Cardiac muscle cell (in vitro differentiated cells and primary cell): ENCODE measurements at places on chromosomes 6 and 20. TPM values are rescaled to one million over a fixed set of nuclear protein-coding genes. Genes with fewer than 3 reads are reported as not detected.

DNA sequence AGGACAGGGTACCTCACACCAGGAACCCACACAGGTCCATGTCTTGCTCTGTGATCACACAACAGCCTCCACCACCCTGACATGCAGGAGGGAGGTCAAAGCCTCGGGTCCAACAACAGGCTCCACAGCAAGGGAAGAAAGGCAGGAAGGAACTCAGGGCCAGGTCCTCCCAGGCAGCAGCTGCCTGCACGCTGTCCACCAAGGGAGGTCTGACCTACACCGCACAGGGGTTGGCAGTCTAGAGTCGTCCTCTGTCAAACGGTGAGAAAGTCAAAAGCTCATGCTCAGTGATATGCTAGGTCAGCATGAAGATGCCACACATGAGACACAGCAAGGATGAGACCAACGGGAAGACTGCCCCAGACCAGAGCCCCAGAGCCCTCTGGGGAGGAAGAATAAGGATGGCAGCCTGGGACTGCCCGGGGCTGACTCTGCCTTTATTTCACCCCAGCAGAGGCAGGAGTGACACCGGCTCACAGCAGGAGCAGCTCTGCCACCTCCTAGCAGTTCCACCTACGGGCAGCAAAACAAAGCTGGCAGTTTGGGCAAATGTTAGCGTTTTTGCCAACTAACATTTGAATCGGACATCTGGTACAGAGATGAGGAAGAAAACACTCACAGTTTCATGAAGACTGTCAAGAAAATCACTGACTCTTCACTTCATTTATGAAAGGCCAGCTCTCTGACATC lies 8.5 kb downstream of the GMEB2 start:
- DNase-seq, result no peak

DNA sequence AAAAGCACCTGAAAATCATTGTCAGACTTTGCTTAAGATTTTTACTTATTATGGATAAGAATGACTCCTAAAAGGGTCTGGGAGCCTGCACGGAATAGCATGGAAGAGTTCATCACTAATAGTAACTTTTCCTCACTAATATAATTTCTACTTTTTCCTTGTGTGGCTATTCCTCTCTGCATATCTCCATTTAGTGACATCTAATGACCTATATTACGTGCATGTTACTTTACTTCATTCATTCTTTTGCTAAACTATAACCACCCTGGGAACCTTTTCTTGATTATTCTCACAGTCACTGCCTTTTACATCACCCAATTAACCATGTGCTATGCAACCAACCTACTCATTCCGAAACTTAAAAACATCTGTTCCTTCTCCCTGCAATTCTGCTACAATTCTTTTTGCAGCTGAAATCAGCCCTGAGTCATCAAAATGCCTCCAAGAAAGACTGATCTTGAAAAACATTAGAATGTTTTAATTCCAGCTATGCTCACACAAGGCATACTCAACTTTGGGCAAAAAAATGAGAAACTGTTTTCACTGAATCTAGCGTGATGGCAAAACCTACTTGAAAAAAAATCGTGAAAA lies 313.3 kb downstream of the RNGTT start:
- no peak for DNase-seq

- no peak for DNase-seq
These were observed 96.4 kb downstream of the MOXD1 start for GRCh38 chr6:132304891-132305305.

GRCh38 chr6:56231827-56232226 lies 15.6 kb downstream of the COL21A1 start:
- DNase-seq, result no peak

DNA sequence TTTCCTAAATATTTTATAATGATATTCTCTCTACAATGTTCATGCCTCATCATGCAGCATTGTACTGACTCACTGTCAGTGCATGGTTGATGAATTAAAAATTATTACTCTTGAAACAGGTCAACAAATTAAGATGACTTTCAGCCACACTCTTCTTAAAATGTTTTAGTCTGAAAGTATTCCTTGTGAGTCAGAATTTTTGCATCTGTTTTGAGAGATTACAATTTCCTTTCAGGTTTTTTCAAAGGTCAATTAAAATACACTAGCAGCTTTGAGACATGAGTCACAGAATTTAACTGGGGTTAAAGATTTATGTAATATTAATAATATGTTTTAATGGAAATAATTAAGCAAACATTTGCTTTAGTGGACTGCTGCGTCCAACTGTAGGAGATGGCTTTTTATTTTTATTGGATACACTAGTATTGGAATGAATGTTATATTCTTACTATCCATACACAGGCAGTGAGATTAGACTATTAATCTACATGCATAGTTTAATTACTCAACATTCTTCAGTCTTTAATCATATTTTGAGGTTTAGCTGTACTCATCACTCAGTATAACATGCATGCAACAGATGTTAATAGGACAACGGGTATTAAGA lies 9.7 kb downstream of the COL12A1 start:
- DNase-seq, result peak; percentile 54

GRCh38 chr6:151290877-151291721 lies 51.3 kb downstream of the AKAP12 start:
- DNase-seq, result peak; percentile 92

The PROKR2 gene
- not detected in 2 replicates for total RNA-seq

DNA sequence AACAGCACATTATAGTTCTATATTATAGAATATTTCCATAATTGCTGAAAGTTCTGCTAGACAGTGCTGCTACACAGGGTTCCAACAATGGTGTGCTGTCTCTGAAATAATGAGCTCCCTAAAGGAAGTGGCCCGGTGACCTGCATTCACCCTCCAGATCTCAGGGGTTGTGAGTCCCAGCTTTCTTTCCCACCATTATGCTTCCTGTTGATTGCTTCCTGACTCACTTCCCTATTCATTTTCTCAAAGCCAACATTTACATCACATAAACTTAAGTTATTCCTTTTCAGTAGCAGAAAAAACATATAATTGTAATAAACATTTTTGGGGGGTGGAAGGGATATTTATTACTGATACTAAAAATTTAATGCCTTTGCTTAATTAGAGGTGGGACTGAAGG lies 12.9 kb upstream of the CCN6 start:
- DNase-seq, result no peak

DNA sequence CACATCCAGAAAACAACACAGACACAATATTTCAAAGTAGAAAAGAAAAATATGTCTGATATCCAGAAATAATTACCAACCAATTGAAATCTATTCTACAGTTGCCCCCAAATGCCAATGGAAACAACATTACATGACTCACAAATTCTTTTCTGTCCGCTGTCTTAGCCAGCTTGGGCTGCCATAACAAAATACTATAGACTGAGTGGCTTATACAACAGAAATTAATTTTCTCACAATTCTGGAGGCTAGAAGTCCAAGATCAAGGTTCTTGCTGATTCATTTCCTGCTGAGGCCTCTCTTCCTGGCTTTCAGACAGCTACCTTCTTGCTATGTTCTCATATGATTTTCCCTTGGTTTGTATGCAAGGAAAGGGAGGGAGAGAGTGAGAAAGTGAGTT lies 698.1 kb downstream of the DHX35 start:
- peak; percentile 3 for DNase-seq

The ARMH2 gene
- total RNA-seq, result not detected in 2 replicates

DNA sequence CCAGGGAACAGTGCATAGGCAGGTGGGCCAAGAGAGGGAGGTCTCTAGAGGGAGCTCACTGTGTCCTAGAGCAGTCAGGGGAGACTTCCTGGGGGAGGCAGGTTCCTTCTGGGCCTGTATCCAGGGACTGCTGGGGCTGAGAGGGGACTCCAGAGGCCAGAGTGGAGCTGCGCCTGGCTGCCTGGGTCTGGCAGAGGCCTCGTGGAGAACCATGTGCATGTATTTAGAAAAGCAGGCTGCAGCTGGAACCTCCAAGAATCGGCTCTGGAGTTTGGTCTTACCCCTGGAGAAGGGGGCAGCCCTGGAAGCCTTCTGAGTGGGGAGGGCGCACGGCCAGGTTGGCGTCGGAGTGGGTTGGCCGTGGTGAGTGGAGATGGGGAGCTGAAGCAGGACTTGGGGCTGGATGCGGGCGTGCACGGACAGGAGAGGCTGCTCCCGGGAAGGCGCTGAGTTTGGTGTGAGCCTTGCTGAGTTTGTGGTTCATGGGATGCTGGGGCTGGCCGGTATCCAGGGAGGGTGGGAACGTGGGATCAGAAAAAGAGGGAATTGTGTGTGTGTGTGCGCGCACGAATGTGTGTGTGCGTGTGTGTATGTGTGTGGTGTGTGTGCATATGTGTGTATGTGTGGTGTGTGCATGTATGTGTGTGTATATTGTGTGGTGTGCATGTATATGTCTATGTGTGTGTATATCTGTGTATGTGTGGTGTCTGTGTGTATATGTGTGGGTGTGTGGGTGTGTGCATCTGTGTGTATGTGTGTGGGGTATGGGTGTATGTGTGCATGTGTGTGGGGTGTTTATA lies 10.8 kb downstream of the VSTM2L start:
- no peak for DNase-seq

DNA sequence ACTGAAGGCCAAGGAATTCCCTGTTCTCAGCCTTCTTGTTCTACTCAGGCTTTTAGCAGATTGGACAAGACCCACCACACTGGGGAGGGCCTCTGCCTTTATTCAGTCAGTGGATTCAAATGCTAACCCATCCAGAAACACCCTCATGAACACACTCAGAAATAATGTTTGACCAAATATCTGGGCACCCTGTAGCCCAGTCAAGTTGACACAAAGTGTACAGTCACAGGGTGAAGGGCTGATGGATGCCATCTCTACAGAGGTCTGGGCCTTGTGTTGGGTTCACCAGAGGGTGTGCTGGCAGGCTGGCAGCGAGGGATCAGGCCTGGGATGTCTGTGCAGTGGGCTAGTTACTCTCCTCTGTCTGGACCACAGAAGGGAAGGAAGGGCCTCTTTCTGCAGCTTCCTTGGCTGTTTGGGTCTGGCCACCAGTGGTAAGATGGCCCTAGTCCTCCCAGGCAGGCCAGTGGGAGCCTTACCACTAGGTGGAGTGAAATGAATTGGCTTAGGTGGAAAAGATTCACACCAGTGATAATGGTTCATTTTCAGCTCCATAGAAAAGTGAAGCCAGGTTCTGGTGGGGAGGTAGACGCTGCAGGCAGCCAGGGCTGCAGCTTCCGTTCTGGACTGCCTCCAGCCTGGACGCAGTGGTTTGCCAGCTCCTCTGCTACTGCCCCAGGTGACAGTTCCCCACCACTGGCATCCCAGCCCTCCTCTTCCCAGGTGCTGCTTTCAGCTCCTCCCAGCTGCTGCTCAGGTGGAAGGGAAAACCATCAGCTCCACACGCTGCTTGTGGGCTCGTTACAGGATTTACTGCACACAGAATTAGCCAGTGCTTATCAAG lies 9.2 kb downstream of the TUBB2A start:
- DNase-seq, result no peak

The NTSR1 gene
- total RNA-seq, result 0.03 and 0.07 TPM in 2 replicates

GRCh38 chr6:79193971-79194370 lies 40.5 kb downstream of the HMGN3 start:
- no peak for DNase-seq

The SRMS gene
- not detected in 2 replicates for total RNA-seq

DNA sequence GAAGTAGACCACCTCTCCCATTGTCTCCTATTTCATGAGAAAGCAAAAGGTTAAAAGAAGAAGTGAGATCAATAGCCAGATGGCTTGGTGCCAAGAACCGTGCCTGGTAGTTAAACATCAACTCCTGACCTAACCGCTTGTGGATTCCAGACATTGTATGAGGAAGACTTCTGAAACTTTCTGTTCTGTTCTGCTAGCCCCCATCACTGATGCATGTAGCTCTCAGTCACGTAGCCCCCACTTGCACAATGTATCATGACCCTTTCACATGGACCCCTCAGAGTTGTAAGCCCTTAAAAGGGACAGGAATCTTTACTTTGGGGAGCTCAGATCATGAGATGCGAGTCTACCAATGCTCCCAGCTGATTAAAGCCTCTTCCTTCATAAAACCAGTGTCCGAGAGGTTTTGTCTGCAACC lies 301.2 kb downstream of the RNGTT start:
- DNase-seq, result no peak

- DNase-seq, result no peak
These were observed 55.6 kb upstream of the FOXC1 start for GRCh38 chr6:1554141-1554475.

GRCh38 chr20:46117704-46118467 lies at the start of gene CD40:
Gene CD40 (plus strand): TSS chr20:46118314. CDS start chr20:46118344, 30 bp downstream.
- peak; percentile 90 for DNase-seq

The ECT2L gene
- not detected in 2 replicates for total RNA-seq

DNA sequence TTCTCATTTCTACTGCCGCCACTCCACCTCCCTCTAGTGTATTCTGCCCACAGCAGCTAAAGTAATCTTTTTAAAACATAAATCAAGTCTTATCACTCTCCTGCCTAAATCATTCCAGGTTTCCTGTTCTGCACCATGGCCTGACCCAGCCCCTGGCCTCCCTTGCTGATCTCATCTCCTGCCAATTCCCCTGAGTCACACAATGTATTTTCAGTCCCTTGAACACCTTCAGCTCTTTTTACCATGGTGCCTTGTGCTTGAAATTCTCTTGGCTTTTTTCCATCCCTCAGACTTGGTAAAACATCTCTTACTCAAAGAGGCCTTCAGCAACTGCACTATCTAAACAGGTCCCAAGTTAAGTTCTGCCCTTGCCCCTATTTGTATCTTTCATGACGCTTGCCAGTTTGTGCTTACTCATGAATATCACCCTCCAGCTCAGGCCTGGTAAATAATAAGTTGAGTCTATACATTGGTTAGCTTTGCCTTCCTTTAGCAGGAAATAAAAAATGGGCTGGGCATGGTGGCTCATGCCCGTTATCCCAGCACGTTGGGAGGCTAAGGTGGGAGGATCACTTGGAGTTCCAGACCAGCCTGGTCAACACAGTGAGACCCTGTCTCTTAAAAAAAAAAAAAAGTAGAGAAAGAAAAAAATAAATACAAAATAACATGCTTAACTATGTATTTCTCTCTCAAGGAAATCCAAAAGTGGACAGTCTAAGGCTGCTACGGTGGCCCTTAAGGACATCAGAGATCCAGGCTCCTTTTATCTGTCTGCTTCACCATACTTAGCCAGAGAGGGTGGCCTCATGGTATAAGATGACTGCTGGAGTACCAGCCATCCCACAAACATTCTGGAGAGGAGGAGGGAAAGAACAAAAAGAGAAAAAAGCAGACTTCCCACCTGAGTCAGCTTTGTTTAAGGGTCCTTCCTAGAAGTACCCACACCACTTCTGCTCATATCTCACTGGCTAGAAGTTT lies 62.2 kb downstream of the ARFGEF2 start:
- no peak for DNase-seq

GRCh38 chr6:4264601-4265000 lies 129.2 kb upstream of the ECI2 start:
- DNase-seq, result no peak

The FABP7 gene
- 2.2 and 3.4 TPM in 2 replicates for total RNA-seq

- no peak for DNase-seq
These were observed 46.0 kb downstream of the HUS1B start for GRCh38 chr6:610882-611281.
